Astrocyte of the hippocampus (primary cell): ENCODE measurements at places on chromosomes 4 and X.
A peak's percentile ranks its signal among the peaks of the same experiment; 100 is the strongest.

DNA sequence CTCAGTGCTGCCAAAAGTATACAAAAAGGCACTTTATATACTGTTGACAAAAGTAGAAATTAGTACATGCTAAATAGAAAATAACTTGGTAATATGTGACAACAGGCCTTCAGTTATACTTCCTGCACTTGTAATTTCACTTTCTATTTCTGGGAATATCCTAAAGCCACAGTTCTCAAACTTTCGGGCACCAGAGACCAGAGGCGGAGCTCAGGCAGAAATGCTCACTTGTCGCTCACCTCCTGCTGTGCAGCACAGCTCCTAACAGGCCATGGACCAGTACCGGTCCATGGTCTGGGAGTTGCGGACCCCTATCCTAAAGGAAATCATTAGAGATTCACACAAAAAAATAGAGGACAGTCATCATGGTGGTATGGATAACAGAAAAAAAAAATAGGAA is 25.7 kb downstream of the ACSL4 start:
- no peak for DNase-seq

DNA sequence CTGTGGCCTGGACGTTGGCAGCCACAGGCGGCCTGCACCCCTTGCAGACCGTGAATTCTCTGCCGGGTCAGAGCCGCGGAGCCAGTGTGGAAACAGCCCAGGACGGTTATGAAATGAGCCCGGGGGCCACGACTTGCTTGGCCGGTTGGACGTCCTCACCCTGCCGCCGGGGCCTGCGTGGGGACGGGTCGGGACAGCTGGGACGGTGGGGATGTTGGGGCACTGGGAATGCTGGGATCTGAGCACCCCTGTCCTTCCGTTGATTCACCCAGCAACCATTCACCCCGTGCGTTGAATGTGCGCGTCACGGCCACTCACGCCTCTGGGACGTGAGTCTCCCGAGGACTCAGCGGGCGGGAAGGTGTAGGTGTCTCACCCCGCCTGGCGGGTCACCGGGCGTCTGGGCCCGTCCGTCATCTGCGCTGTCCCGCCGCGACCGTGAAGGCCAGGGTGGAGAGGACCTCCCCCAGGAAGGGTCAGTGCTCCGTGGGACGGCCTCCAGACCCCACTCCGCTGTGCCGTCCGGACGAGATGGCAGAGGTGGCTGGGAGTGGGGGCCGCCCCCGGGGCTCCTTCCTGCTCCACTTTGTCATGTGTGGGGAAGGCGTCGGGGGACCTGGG is 4.5 kb upstream of the PLCXD1 start:
- peak; percentile 41 for DNase-seq

DNA sequence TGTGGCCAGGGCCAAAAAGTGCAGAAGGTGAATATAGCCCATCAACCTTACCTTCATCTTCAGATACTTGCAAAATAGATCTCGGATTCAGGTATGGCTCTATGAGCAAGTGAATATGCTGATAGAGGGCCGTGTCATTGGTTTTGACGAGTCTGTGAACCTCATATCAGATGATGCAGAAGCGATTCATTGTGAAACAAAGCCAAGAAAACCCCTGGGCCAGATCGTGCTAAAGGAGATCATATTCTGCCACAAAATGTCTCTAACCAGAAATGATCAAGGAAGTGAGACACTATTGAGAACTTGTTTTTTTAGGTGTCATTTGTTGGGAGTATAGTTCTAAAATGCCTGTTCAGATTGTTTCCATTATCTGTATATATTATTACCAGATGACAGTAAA is 48.3 kb downstream of the PDK3 start:
- DNase-seq, result no peak

GRCh38 chr4:60913671-60914070 is 286.5 kb upstream of the ADGRL3 start:
- DNase-seq, result no peak

DNA sequence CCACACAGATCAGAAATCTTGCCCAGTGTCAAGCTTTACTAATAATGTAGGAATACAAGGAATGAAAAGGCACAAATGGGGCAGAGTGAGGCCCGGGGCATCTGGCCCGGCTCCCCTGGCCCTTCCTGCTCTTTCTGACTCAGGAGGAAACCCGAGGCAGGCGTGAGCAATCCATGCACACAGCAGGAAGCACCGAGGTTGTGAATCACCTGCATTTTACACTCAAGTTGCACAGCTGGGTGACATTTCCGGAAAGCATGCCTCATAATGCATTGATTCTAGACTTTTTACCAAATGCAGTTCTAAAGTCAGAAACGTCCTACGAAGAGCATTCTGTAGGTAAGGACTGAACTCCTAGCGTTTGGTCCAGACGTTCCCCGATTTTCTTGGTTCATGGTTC is 38.9 kb downstream of the PRIMPOL start:
- peak; percentile 84 for DNase-seq

- peak; percentile 38 for DNase-seq
These were observed 475.6 kb upstream of the FTHL17 start for GRCh38 chrX:31547416-31547815.

DNA sequence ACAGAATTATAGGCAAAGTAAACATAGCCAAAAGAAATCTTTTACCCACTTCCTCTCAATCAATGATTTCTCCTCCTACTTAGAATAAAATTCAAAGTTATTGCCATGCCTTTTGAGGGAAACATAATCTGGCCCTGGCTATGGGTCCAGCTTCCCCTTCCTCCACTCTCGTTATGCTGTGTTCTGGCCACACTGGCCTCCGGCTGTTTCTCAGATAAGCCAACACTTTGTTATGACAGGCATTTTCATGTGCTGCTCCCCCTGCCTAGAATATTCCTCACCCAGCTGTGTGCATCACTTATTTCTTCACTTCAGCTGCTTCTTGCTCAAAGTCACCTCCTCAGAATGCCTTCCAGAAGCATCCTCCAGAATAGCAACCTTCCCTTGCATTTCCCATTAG is 386.6 kb upstream of the AADAT start:
- no peak for DNase-seq

DNA sequence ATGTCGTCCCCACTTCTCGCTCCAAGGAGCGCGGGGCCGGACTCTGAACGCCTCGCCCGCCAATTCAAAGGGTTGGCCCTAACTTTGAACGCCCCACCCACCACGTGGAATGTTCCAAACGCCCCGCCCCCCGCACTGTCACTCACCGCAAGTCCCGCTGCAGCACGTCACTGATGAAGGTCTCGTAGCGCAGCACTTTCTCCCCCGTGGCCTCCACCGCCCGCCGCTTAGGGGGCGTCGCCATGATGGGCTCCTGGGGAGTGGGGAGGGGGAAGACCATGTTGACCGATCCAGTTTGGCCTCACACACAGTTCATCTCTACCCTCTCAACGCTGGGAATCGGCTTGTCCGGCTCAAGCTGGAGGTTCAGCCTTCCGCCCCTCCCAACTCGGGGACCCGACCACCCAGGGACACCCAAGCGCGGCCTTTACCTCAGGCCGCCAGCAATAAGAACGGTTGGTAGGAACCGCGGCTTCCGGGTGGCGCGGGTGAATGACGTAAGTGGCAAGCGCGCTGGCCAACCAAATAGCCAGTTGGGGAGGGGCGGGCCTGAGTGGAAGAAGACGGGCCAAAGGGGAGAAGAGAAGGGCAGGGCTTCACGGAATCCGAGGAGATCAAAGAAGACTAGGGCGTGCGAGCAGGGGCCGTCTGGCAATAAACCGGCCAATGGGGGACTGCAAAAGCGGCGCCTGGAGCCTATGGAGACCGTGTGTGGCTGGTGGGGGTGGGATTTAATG is at the start of gene UXT:
Gene UXT (minus strand): TSS at position 497 of the 737 bp plus-strand sequence. CDS start 253 bp downstream, at position 244.
- peak; percentile 96 for DNase-seq
